HS-27A (cell line): ENCODE measurements at places on chromosomes 7 and 10.

GRCh38 chr7:158077151-158077840, 510.3 kb downstream of the PTPRN2 start:
- DNase-seq = no peak

DNA sequence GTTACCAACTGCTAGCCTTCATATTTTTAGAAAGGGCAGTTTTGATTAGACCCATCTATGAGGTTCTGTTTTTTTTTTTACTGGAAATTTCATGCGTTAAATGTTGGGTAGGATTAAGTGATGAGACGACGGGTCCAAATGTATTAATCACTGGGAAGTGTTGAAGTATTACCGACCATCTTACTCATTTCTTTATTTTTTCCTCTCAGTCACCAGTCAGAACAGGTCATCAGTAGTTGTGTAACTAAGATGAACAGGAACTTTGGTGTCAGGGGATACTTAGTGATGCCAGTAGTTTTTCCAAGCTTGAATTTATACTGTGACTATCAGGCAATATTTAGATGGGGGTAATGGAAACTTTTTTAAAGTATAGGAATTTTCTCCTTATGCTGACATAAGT, 14.2 kb downstream of the TFAM start:
- no peak for DNase-seq

DNA sequence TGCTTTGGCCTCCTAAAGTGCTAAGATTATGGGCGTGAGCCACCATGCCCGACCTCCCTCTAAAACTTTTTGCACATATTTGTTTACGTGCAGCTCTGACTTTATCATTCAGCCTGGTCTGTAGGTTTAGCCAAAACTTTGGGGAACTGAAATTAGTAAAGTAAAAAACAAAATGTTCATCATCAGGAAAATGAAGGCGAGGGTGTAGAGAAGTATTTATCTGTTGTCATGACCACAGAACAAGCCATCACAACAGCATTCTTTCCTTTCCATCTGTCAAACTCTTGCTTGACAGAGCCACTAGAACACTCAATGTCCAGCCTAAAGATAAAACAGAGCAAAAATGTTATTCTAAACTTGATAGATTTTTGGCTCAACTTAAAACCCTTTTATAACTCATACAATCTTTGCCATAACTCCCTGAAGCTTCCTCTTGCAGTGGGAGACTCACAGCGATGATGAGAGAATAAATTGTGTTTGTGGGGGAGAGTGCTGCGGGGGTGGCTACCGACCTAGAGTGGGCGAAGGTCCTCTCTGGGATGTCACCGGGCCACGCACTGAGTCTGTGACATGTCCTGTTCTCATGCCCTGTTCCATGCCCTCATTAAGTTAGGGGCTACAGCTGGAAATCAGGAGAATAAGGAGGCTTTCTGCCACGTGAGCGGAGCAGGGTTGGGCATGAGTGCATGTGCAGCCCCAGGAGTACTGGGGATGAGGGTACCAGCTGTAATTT, 58.6 kb upstream of the MKRN1 start:
- no peak for DNase-seq

- DNase-seq = no peak
Measured at GRCh38 chr7:74020390-74020789, 7.6 kb upstream of the ELN start.

- no peak for DNase-seq
Measured at GRCh38 chr7:4201566-4201965, 480.5 kb upstream of the FOXK1 start.

- DNase-seq = no peak
Measured at GRCh38 chr10:86372784-86373239, 6.2 kb upstream of the GRID1 start.

DNA sequence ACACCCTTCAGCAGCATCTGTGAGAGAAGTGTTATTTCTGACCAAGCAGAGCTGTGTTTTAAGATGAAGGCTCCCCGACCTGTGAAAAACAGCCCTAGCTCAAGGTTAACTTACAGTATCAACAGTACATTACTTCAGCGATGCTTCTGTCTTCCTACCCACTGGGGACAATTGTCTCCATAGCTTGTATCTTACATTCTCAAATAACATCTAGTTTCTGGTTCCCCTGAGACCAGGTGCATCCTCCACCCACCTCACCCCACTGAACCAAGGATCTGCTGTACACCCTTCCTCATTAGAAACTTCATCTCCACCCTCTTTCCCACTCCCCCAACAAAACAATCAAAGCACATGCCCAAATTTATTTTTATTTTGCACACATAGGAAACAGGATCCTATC, 102.0 kb downstream of the VOPP1 start:
- no peak for DNase-seq

- no peak for DNase-seq
Measured at GRCh38 chr7:104137511-104137910, 70.3 kb downstream of the ORC5 start.

GRCh38 chr10:101283762-101284100, 54.5 kb upstream of the LBX1 start:
- DNase-seq = no peak

GRCh38 chr10:88278912-88279311, 304.2 kb downstream of the RNLS start:
- no peak for DNase-seq
